ENCODE measurements at places on chromosomes 11 and 22.

- no peak for DNase-seq
These were observed 7.4 kb upstream of the INCENP start for GRCh38 chr11:62116451-62116850.

DNA sequence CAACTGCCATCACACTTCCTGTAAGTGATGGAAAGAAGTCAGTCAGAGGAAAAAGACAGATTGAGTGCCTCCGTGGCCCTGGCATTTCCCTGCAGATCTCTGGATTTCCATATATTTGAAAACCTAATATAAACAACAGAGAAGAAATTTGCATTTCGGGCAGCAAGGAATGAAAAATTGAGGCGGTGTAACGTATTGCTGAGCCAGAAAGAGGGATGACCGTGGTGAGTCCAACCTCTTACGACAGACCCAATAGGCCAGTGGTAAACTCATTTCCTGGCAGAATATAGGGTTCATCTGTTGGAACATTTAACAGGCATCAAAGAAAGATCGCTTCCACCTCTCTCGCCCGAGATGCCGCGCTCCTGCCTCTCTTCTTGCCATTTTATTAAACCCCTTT lies 336.5 kb downstream of the MIAT start:
- DNase-seq = no peak

- DNase-seq = no peak
These were observed 449.1 kb downstream of the MN1 start for GRCh38 chr22:27352426-27352825.

DNA sequence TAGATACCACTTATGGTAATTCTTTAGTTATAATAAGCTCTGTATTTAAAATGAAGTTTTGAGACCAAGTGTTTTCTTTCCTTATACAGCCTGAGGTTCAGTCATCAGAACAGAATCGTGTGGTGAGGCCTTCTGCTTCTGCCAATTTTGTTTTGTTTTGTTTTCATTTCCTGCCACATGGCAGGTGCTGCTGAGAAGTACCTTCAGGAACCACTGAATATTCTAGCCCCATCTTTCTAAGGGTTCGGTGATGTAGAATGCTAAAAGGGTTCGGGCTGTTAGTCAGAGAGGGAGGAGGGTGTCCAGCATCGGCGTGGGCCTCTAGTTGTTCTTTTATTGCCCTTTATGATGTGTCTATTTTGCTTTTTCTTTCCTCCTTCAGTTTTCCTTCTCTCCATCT lies 25.8 kb downstream of the TNRC6B start:
- no peak for DNase-seq

- DNase-seq = no peak
These were observed at the start of gene OR51B5 for GRCh38 chr11:5343474-5344335. Gene OR51B5 (minus strand): TSS chr11:5343524. CDS start chr11:5343524, 0 bp downstream.

- DNase-seq = no peak
These were observed 65.3 kb downstream of the ARFGAP2 start for GRCh38 chr11:47111318-47111804.
